Inflammatory macrophage treated with lipopolysaccharide for 4 hours (primary cell): ENCODE measurements at places on chromosomes 5 and 9.

- DNase-seq, result peak; percentile 91
Measured at GRCh38 chr5:36373527-36374086, 71.9 kb upstream of the RANBP3L start.

- DNase-seq, result no peak
Measured at GRCh38 chr5:128615578-128615977, 77.5 kb upstream of the FBN2 start.

DNA sequence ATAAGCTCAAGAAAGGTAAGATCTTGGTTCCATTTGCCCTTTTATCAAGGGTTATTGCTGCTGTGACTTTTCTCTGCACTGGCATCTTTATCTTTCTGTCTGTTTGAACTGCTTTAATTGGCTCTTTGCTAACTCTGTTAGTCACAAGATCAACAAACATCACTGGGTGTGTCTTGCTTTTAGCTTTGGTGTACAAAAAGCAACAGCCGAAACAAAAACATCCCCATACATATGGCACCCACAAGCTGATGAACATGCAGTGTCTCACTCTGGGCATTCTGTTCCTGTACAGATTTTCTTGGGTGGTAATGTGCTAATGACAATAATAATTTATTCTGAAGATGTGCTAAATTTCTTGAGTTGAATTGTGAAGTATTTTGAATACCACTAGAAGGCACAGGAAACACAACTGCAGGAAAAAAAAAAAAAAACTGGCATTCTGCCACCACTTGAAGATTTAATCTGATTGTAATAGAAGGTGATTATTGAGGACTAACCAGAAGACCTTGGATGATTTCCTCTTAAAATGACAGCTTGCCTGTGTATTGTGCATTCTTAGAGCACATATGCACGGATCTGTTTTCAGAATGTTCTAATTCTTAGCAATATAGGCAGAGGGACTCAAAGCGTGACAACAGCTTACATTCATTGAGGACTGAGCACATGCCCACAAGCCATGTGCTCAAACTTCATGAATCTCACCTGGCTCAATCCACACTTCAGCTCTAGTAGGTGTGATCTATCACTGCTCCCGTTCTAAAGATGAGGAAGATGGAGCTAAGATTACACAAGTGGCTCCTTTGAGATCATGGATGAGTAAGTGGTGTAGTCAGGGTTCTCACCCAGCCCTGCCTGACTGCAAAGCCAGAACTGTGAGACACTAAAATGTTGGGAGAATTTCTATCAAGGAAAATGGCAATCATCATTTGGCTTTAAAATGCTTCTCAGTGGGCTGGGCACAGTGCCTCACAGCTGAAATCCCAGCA is 96.4 kb downstream of the EBF1 start:
- DNase-seq, result peak; percentile 21

DNA sequence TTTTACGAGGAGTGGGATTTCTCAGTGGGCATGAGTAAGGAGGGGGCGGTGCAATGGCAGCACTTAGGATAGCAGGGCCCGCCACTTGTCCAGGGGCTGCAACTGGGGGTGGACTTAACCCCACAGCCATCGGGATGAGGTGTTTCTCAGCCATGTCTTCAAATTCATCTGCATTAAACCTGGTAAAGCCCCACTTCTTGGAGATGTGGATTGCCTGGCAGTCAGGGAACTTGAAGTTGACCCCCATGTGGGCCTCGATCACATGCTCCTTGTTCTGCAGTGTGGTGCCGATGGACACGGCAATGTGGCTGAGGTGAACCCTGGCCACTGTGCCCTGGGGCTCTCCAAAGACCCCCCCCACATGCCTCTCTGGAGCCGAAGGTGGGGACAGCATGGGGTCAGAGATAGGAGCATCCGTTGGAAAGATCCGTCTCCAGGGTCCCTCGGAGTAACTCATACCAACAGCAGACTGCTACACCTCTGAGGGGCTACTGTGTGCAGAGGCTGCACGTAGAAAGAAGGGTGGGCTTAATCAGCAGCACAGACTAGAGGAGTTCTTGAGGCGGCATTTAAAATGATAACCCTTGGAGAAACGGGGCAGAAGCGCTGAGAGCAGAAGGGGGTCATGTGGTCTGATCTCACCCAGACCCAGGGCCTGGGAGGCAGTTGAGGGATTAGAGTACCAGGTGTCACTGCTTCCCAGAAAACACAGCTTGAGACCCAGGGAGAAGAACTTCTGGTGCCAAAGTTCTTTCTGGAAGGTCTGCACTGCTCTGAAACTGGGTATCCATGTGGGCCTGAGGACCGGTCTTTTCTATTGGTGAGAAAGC is 141.4 kb downstream of the MTX3 start:
- DNase-seq, result no peak

GRCh38 chr9:98038958-98039357 is 17.6 kb upstream of the NANS start:
- DNase-seq, result no peak
